ENCODE measurements at places on chromosomes 2 and 18.

DNA sequence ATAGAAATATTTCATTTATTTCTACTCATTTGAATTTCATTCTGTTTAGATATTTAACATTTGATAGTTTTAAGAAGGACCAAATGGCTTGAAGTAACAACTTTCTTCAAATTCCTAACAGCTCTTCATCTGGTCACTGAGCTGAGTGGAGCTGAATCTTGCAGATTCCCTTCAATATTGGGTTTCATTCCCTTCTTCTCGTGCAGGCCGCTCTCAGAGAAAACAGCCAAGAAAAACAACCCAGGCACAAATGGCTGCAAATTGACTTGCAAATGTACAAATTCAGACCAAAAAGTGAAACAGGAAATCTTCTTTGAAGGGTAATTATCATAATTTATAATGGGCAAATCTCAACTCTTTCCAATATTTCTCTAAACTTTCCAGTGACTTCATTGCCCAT is 30.3 kb upstream of the GCG start:
- no peak for DNase-seq

GRCh38 chr2:944693-945092 is 6.0 kb upstream of the SNTG2 start:
- DNase-seq = no peak

DNA sequence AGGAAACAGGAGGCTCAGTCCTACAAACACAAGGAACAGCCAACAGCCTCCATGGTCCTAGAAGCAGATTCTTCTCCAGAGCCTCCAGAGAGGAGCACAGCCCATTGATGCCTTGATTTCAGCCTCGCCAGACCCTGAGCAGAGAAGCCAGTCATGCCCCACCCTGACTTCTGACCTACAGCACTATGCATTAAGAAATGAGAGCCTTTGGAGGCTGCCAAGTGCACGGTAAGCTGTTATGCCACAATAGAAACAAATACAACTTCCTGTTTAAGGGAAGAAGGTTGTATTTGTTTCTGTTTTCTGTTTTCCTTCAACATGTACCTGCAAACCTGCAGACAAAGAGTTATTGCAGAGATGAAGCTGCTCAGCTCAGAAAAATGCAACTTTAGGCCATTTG is 181.3 kb upstream of the AGAP1 start:
- no peak for DNase-seq

GRCh38 chr2:3665886-3666612 is 8.0 kb downstream of the ALLC start:
- DNase-seq = no peak

DNA sequence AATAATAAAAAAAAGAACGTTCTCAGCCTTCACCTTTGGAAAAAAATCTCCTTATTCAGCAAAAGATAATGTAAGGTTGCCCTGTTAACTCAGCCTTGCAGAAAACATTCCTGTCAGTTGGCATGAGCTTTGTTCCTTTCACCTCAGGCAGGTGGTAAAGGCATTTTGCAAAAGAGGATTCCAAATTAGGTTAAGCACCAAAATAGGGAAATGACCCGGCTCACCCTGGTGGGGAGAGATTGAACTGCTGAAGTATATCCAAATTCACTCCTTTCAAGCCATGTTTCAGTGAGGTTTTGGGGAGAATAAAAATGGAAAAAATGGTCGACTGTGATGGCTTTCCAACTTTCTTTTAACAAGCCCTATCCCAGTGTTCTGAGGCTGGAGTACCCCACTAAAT is 1988.8 kb upstream of the PIK3C3 start:
- peak; percentile 9 for DNase-seq
